Osteocyte (in vitro differentiated cells): ENCODE measurements at places on chromosomes 16 and 17. TPM values are rescaled to one million over a fixed set of nuclear protein-coding genes. Genes with fewer than 3 reads are reported as not detected.

DNA sequence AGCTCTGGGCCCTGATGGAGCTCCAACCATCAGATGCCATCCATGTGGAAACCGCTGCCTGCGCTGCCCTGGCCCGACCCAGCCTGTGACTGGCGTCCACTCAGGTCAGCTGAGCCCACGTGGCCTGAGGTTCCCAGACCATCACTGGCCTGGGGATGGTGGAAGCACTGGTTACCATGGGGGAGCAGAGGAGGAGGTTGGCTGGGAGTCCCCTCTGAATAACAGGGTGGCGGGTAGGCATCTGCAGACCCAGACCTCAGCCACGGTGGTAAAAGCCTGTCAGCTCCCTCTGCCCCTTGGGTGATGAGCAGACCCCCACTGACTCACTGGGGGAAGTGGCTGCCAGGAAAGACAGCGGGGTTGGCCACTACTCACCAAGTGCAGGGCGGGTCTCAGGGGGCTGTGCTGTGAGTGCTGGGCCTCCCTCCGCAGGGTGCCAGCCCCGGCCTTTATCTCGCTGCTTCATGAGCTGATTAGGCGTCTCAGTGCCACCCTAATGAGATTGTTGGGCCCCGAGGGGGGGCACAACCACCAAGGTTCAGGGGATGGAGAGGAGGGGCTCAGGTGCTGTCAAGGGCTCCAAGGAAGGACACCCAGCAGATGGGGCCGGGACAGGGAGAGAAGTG lies at the start of gene PDE6G:
PDE6G (minus strand) TSS at position 425 of the 626 bp plus-strand sequence. CDS start 3,237 bp downstream, outside the sequence.
- DNase-seq = no peak

TP53TG3B gene
- total RNA-seq = not detected in 2 replicates

- no peak for DNase-seq
Measured at GRCh38 chr16:63289834-63290460, 1253.7 kb upstream of the CDH8 start.

DNA sequence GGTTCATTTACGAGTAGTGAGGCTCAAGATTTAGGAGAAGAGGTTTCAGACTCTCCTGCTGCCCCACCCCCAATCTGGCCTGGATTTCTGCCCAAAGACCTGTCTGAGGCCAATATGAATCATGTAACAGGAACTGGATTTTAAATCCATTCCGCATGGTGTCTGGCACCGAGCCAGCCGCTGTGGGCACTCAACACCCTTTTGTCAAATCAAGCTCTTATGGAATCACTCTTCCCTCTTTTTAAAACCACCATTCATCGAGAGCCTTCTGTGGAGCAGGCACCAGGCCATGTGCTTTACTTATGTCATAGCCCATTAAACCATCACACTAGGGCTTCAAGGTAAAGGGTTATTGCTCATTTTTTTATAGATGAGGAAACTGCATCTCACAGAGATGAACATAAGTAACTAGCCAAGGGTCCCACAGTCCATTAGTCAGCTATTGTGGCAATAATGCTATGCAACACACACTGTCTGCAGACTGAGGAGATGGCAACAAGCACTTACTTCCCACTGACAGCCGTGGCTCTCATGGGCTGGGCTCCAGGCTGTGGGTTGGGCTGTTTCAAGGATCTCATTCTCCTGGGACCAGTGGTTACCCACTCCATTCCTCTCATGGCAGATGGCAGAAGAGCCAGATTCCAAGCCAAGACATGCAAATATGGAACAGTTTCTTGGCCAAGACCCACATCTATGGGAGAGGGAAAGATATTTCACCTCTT lies 93.6 kb downstream of the WSCD1 start:
- no peak for DNase-seq

RUNDC3A gene
- total RNA-seq = 0.38 and 0.60 TPM in 2 replicates

DNA sequence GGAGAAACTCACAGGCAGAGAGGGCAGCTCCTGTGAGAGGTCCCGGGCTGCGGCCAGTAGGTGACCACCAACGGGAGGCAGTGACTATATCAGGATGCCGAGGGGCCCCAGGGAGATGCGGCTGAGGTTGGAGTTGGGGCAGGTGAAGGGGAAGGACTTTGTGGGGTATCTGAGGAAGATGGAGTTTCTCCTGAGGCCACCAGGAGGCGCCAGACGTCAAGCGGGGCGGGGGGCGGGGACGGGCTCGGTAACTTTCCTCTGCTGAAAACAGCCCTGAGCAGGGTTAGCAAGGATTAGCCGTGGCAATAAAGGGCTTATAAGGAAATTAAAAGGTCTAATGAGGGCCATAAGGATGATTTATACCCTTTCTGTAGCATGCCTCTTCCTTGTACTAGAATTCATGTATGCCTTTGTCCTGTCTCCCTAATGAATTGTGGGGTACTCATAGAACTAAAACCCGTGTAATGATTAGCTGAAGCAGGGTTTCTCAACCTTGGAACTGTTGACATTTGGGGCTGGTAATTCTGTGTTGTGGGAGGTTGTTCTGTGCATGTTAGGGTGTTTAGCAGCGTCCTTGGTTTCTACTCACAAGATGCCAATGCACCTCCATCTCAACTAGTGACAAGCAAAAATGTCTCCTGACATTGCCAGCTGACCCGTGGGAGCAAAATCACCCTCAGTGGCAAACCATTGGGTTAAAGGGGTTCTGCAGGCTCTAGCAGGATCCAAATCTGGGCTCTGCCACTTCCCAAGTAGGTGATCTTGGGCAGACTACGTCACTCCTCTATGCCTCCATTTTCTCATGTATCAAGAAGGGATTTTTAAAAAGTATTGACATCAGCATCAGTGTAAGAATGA lies 74.8 kb upstream of the GRIN2A start:
- DNase-seq = no peak

DNA sequence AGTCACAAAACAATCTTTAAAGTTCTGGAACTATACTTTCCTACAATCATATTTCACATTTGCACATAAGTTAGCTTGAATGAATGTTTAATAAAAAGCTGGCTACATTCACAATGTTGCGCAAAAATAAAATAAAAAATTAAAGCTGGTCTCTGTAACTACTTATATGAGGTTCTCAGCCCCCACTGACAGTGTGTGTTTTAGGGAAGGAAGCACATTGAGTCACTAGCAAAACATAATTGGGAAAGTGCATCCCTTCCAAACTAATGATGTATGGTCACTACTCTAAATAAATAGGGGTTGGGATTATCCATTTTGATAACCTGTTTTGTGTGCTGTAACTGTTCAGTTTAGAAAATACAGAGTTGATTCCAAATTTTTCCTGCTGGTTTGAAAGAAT lies 251.9 kb downstream of the IRX3 start:
- DNase-seq = no peak

- peak; percentile 99 for DNase-seq
Measured at GRCh38 chr16:81006813-81007695, at the start of the genes CENPN and CMC2. Gene CENPN, plus strand, starts transcription at chr16:81007214. Its CDS starts 4,726 bp downstream, at chr16:81011940. Gene CMC2, minus strand, starts transcription at chr16:81006885. Its CDS starts 9,491 bp downstream, at chr16:80997394.

DNA sequence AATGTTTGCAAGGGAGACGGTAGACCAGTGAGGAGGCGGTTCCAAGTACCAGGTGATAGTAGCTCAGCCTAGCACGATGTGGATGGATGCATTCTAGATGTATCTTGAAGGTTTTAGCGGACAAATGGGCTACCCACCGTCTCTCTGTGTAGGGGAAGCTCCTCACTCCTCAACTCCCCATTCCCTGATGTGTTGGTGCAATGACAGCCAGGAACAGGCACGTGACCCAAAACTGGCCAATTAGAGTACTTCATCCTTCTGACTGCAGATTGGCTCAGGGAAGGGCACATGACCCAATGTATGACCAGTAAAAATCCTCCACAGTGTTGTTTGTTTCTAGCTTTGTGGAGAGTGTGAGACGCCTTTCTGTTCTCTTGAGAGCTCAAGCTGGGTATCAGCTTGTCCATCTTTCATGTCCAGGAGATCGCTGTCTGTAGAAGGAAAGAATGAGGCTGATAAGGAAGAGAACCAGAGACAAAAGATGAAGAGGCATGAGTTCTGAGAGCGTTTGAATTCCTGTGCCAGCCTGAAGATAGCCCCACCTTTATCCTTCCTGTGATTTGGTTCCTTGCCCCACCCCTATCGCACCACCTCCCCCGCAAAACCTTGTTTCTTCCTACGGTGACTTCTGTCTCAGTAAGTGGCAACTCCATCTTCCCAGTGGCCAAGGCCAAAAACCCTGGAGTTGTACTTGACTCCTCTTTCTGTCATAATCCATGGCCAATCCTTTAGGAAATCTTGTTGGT lies 2.3 kb upstream of the BORCS6 start:
- no peak for DNase-seq

VPS9D1 gene
- 22.0 TPM in 2 replicates for total RNA-seq

NAGS gene
- total RNA-seq = 0.29 and 0.78 TPM in 2 replicates

DNA sequence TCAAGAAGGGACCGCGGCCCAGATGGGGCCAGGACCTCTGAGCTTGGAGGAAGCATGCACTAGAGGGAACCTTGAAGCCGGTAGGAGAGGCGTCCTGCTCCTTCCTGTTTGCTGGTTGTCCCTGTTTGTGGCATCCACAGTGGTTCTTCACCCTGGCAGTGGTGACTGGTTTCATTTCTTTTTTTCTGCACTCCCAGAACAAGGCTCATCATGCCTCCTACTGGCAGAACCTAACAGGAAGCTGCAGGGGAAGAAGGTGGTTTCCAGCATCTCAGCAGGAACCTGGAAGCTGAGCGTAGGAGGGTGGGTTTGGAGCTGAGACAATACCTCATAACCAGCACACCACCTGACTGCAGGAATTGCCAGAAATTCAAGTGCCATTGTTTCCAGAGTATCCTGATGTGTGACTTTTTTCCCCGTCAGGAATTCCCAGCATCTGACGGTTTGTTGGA lies 5.8 kb downstream of the TMEM231 start:
- no peak for DNase-seq

GRCh38 chr16:21274172-21274726 lies 3.8 kb downstream of the CRYM start:
- peak; percentile 4 for DNase-seq

DNA sequence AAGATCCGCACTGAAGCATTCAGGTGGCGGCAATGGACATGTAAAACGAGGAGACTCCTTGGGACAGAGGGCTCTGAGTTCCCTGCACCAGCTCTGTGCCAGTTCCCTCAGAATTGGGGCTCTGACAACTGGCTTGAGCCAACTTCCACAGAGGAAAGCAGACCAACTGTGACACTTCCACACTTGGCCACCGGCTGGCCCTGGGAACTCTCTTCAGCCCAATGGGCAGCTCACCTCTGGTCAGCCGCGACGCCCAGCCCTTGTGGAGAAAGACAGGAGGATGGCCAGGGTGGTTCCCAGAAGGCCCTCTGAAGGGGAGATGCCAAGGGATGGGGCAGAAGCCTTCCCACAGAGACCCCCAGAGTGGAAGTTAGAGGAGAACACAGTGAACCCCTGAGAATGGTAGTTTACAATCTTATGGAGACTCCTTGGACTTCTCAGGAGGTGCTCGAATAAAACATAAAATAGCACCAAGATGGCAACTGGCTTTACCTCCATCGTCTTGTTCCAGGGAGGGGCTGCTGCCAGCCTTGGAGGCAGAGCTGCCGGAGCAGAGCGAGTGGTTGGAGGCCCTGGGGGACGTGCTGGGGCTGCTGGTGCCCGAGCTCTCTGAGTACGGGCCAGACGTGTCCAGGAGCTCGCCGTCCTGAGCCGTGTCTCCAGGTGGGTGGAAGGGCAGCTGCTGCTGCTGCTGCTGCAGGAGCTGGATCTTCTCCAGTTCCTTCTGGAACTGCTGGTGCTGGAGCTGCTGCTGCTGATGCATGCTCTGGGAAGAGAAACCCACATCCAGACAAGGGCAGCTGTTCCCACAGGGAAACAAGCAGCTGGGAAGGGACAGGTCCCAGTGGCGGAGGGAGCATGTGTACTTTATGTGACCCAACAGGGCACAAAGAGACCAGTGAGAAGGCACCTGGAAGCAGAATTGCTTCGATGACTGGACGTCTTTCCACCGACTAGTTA lies 35.0 kb upstream of the ICAM2 start:
- DNase-seq = no peak

DNA sequence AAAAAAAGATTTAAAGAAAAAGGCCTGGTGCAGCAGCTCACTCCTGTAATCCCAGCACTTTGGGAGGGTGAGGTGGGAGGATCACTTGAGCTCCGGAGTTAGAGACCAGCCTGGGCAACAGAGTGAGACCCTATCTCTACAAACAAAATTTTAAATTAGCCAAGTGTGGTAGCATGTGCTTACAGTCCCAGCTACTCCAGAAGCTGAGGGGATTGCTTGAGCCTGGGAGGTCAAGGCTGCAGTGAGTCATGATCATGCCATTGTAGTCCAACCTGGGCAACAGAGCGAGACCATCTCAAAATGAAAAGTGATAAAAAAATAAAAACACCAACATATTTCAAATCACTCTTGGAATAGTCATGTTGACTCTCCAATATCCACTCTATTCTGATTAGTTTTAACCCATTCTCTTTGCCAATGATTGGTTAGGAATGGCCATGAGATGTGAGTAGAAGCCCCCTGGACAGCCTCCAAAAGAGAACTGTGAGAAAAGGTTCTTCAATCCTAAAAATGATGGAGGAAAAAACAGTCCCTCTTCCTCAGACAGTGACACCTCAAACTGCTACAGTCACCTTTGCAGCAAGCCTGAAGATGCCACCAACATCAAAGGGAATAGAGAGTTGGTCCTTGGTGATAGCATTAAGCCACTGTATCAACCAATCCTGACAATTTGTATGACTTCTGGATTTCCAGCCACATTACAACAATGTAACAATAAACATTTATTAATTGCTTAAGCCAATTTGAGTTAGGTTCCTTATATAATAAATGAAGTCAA lies 2.9 kb upstream of the KANSL1 start:
- no peak for DNase-seq

CLEC18A gene
- 1.1 and 1.2 TPM in 2 replicates for total RNA-seq

DNA sequence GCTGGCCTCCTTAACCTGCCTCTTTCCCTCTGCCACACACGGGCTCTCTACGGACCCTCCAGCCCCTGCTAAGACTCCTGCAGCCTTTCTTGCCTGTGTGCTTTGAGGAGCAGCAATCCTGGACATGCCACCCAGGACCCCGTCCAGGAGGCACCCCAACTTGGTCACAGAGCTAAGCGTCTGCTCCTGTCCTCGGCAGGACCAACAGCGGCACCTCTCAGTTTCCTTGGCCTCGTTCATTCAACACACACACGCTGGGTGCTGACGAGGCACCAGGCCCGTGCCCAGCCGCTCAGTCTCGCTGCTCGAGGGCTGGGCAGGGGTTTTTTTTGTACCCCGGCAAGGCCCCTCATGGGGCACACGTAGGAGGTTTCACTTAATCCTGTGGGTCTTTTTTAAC lies 15.2 kb downstream of the RPH3AL start:
- DNase-seq = no peak

- no peak for DNase-seq
Measured at GRCh38 chr17:75265614-75266315, 4.1 kb downstream of the MRPS7 start.

GNG13 gene
- total RNA-seq = not detected in 2 replicates
